Airway epithelial cell (primary cell): ENCODE measurements at places on chromosomes 3 and 15. TPM values are rescaled to one million over a fixed set of nuclear protein-coding genes. Genes with fewer than 3 reads are reported as not detected.

Gene PLOD2
- 44.8 and 50.0 TPM in 2 replicates for total RNA-seq

Gene ZNF860
- total RNA-seq, result 1.6 and 2.5 TPM in 2 replicates

Gene C3orf33
- 2.8 and 3.0 TPM in 2 replicates for total RNA-seq

Gene C3orf22
- total RNA-seq, result not detected in 2 replicates

Gene RNU5B-1
- not detected in 2 replicates for total RNA-seq

Gene SPESP1
- 4.7 and 5.0 TPM in 2 replicates for total RNA-seq

Gene CCR9
- total RNA-seq, result not detected in 2 replicates

Gene IMPDH2
- total RNA-seq, result 290 and 302 TPM in 2 replicates

Gene COLQ
- total RNA-seq, result 0.21 TPM in 1 of 2 replicates, not detected in the other

Gene ITPR1
- 2.7 and 3.7 TPM in 2 replicates for total RNA-seq
